ENCODE measurements at places on chromosomes 11 and 22. TPM values are rescaled to one million over a fixed set of nuclear protein-coding genes. Genes with fewer than 3 reads are reported as not detected.
A peak's percentile ranks its signal among the peaks of the same experiment; 100 is the strongest.

MMP27 gene
- total RNA-seq, result 0.23 TPM

DNA sequence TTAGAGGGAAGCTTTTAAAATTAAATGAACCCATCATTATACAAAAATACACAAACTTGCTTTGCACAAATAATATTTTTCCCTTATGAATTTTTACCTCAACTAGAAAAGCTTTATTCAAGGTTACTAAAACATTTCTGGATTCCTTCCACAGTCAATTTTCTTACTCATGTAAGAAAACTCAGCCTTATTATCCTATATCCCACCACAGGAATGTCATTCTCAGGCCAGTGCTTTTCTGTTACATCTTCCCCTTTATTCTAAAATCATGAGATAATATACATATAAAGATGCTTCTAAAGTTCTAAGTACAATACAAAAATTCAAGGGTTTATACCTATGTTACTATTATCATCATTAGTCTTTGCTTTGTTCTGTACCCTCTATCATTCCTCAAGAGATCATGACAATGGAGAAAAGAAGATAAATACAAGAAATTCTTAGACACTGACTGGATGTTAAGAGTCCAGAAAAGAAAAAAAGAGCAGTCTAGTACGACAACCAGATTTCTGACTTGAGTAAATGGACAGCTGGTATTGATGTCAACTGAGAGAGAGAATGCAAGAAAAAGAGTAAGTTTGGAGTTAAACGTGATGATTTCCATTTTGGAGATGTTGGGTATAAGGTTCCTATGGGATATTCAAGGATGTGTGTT lies 60.3 kb downstream of the MTMR2 start:
- DNase-seq, result no peak
- peaks cover 58% of the 10 kb centered on the region for H3K36me3 ChIP-seq
- no peaks in the 10 kb centered on the region for H3K4me1 ChIP-seq

MIAT gene
- total RNA-seq, result 16.0 TPM

DNA sequence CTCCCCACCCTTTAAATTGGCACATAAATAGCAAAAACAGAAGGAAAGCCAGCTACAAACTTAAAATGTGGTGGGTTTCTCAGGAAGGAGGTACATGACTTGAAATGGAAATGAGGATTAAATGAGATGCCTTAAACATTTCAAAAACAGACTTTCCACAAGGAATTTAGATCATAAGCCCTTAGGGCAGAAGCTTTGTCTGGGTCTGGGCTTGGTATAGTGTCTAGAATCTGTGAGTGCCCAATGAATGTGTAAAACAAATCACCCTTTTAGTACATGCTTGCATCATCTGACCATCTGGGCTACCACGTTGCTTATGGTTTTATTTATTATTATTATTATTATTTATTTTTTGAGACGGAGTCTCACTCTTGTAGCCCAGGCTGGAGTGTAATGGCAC lies 37.1 kb upstream of the CREB3L1 start:
- no peaks in the 10 kb centered on the region for H3K36me3 ChIP-seq
- peaks cover 12% of the 10 kb centered on the region for H3K27me3 ChIP-seq
- no peak for DNase-seq
- no peak overlapping the region for H3K27ac ChIP-seq
- H3K4me3 ChIP-seq, result no peak overlapping the region
- H3K4me1 ChIP-seq, result peaks cover 43% of the 10 kb centered on the region

C1QTNF6 gene
- total RNA-seq, result 5.8 TPM

DNA sequence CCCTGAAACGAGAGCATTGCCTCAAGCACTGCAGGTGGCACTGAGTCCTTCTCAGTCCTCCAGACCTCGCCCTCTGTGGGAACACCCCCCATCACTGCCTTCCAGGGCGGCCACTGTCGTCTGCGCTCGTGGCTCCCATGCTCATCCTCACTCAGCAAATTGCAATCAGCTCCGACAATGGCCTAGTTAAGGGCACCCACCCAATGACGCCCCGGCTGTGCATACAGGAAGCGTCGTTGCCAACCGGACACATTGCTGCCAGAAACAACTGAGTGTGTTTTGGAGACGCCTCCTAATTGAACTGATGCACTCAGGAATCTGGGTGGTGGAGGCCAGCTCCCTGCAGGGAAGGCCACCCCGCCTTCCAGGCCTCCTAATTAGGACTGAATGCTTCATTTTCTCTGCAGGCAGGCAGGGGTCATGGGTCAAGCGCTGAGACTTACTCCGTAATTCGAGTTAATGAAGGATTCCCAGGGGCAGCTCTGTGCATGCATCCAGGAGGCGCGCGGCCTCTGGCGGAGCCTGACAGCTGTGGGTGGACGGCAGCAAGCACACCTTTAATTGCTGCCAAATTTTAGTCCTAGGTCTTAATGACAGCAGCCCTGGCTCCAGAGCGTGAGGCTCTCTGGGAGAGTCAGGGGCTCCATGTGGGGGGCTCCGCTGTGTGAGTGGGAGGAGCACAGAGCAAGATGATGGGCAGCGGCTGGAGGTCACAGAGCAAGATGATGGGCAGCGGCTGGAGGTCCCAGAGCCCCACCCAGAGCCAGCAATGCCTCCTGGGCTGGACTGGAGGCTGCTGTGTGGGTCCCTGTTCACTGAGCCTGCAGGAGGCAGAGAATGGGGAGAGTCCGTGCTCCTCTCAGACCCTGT lies 199.0 kb downstream of the BRD1 start:
- peaks cover 22% of the 10 kb centered on the region for H3K36me3 ChIP-seq
- H3K27me3 ChIP-seq, result no peaks in the 10 kb centered on the region
- DNase-seq, result peak; percentile 69
- H3K27ac ChIP-seq, result no peak overlapping the region
- H3K4me1 ChIP-seq, result peaks cover 22% of the 10 kb centered on the region

Measured in spleen (tissue), 13 donors.